Endothelial cell (in vitro differentiated cells): ENCODE measurements at places on chromosomes 13 and 19. TPM values are rescaled to one million over a fixed set of nuclear protein-coding genes. Genes with fewer than 3 reads are reported as not detected.

Gene CILP2
- total RNA-seq = 0.23 TPM

DNA sequence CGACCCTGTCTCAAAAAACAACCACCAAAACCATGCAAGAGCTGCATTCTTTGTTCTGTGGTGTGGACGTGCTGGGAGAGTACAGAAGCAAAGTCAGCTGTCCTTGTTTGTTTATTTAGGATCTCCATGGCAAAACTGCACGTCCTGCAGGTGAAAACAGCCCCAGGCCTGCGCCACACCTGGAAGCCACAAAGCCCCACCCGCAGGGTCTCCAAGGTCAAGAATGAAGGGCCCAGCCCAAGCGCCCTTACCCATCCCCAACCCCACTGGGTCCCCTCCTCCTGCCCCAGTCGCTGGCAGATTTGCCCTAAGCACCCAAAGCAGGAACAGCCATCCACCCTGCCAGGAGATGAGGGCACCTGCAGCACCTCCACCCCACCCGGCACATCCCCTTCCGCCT is 10.5 kb downstream of the MBD3 start:
- peaks cover 4% of the 10 kb centered on the region for H3K4me1 ChIP-seq
- no peak overlapping the region for H3K27ac ChIP-seq
- H3K36me3 ChIP-seq = peaks cover 19% of the 10 kb centered on the region
- H3K27me3 ChIP-seq = peaks cover 10% of the 10 kb centered on the region
- no peak overlapping the region for H3K4me3 ChIP-seq

DNA sequence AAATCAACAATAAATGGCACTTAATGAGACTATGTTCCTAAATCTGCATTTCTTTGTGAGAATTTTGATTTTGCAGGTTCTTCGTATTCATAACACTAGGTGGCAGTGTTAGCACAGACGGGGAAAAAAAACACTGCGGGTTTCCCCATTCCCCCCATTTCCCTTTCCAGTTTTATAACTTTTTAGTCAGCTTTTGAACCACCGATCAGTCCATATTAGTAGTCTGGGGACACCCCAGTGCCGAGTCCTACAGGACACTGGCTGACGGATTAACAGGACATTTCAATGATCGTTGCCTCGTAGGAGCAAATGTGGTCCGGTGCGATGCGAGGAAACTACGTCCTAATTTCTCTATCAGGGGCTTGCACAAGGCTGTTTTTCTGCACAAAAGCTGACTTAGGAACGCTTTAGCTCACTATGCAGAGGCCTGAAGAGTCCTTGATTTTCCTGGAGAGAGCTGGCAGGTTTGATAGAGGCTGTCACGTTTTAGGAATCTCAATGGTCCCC is 234.3 kb downstream of the LMO7 start:
- no peak for DNase-seq
- no peaks in the 10 kb centered on the region for H3K27me3 ChIP-seq
- H3K27ac ChIP-seq = no peak overlapping the region
- H3K4me3 ChIP-seq = no peak overlapping the region
- H3K36me3 ChIP-seq = no peaks in the 10 kb centered on the region
- H3K4me1 ChIP-seq = no peaks in the 10 kb centered on the region

DNA sequence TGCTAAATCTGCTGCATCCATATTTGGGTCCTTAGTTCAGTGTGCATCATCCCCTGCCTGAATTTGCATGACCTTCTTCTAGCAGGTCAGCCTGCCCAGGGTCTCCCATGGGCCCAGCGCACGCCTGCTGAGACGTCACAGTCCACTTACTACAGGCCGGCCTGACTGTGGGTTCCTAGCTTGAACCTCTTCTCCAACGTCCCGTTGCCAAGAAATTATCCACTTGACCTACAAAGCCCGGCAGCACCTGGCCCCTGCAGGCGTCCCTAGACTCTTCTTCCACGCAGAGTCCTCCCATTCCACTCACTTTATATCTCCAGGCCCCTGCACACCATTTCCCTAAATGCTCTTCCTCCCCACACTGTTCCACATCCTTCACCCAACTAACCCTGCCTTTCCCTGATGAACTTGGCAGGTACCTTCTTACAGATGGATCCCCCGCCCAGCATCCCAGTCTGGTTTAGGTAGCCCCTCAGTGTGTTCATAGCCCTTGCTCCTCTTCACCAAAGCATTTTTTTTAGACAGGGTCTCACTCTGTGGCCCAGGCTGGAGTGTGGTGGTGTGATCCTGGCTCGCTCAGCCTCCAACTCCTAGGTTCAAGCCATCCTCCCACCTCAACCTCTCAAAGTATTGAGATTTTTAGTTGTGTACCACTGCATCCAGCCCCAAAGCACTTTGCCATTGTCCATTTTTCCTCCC is 155.0 kb upstream of the SOX1 start:
- H3K4me3 ChIP-seq = no peak overlapping the region
- no peak overlapping the region for H3K27ac ChIP-seq
- H3K4me1 ChIP-seq = peaks cover 2% of the 10 kb centered on the region
- peaks cover 15% of the 10 kb centered on the region for H3K27me3 ChIP-seq

DNA sequence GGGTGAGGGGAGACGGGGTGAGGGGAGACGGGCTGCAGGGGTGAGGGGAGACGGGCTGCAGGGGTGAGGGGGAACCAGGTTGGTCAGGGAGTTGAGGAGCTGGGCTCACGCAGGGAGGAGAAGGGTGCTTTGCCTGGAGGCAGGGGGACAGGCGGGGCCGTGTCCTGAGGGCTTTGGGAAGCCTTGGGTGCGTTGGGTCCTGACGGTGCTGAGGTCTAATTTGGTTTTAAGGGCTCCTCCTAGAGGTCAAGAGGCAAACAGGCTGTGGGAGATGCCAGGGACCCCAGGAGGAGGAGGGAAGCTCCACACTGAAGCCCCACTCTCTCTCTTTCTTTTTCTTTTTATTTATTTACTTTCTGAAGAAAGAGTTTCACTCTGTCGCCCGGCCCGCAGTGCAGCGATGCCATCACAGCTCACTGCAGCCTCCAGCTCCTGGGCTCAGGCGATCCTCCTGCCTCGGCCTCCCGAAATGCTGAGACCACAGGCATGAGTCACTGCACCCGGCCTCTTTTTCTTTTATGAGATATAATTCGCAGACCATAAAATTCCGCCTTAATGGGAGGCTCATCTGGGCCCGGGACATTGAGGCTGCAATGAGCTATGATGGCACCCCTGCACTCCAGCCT is 9.3 kb upstream of the MISP start:
- no peak overlapping the region for H3K27ac ChIP-seq
- H3K36me3 ChIP-seq = peaks cover 4% of the 10 kb centered on the region
- peaks cover 10% of the 10 kb centered on the region for H3K27me3 ChIP-seq
- no peak overlapping the region for H3K4me3 ChIP-seq

Gene ZNF563
- total RNA-seq = 1.2 TPM

- no peak overlapping the region for H3K4me3 ChIP-seq
- DNase-seq = no peak
- H3K36me3 ChIP-seq = no peaks in the 10 kb centered on the region
- no peak overlapping the region for H3K27ac ChIP-seq
Measured at GRCh38 chr13:40344270-40345148, 321.9 kb downstream of the FOXO1 start.

DNA sequence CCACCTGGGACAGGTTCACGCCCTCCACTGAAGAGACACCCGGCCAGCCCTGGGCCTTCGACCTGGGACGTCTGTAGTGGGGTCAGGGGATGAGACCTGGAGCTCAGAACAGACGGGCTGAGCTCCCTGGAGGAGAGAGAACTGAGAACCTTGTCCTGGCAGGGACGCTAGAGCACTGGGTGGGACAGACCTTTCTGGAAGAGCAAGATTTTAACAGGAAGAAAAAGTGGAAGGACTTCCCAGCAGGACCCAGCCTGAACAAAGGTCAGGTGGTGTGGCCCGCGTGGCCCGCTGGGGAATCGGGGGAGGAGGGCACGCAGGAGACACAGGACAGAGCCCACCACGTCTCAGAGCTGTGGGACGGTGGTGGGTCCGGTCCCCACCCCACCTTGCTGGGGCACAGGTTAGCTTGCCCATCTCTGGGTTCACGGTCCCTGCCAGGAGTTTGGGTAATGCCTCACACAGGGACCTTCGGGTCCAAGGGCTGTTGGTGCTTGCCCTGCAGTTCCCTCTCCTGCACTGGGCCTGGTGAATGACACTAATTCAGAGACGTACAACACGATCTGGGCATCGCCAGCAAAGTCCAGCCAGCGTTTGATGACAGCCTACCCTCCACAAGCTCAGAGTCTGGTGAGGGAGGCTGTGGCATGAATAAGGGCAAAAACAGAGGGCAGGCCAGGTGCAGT is 1.2 kb upstream of the EFNA2 start:
- H3K27ac ChIP-seq = no peak overlapping the region
- H3K4me1 ChIP-seq = peaks cover 2% of the 10 kb centered on the region
- no peak for DNase-seq

DNA sequence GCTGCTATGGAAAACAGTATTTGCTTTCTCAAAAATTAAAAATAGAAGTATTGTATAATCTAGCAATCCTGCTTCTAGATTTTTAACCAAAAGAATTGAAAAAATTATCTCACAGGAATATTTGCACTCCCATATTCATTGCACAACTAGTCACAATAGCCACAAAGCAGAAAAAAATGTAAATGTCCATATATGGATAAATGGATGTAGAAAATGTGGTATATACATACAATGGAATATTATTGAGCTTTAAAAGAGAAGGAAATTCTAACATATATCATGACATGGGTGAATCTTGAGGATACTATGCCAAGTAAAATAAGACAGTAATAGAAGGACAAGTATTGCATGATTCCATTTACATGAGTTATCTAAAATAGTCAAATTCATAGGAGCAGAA is 2753.0 kb downstream of the PCDH9 start:
- no peak overlapping the region for H3K27ac ChIP-seq
- no peak overlapping the region for H3K4me3 ChIP-seq
- DNase-seq = no peak
- H3K27me3 ChIP-seq = no peaks in the 10 kb centered on the region
- H3K4me1 ChIP-seq = no peaks in the 10 kb centered on the region

Gene ZNF470
- 5.7 TPM for total RNA-seq

GRCh38 chr19:30564551-30565011 is 192.4 kb downstream of the ZNF536 start:
- H3K27me3 ChIP-seq = peaks cover 4% of the 10 kb centered on the region
- H3K27ac ChIP-seq = no peak overlapping the region
- H3K4me3 ChIP-seq = no peak overlapping the region
- H3K36me3 ChIP-seq = no peaks in the 10 kb centered on the region
- peaks cover 11% of the 10 kb centered on the region for H3K4me1 ChIP-seq

Gene ZNF541
- not detected for total RNA-seq

Gene SELENOV
- 2.9 TPM for total RNA-seq

Gene PTPRH
- not detected for total RNA-seq

GRCh38 chr19:56819166-56819565 is 21.4 kb downstream of the PEG3 start:
- H3K27me3 ChIP-seq = no peaks in the 10 kb centered on the region
- H3K4me3 ChIP-seq = no peak overlapping the region
- no peak for DNase-seq
- no peaks in the 10 kb centered on the region for H3K4me1 ChIP-seq
- peaks cover 38% of the 10 kb centered on the region for H3K36me3 ChIP-seq
- no peak overlapping the region for H3K27ac ChIP-seq

- peaks cover 10% of the 10 kb centered on the region for H3K4me1 ChIP-seq
- H3K27me3 ChIP-seq = peaks cover 6% of the 10 kb centered on the region
- no peak overlapping the region for H3K4me3 ChIP-seq
- H3K36me3 ChIP-seq = no peaks in the 10 kb centered on the region
- H3K27ac ChIP-seq = no peak overlapping the region
- peak; percentile 61 for DNase-seq
Measured at GRCh38 chr13:24220086-24220703, 59.7 kb downstream of the SPATA13 start.

GRCh38 chr19:18107235-18107634 is 9.7 kb downstream of the MAST3 start:
- H3K4me1 ChIP-seq = peaks cover 9% of the 10 kb centered on the region
- peaks cover 4% of the 10 kb centered on the region for H3K36me3 ChIP-seq
- H3K27me3 ChIP-seq = peaks cover 14% of the 10 kb centered on the region
- DNase-seq = no peak

- H3K36me3 ChIP-seq = peaks cover 9% of the 10 kb centered on the region
- peak within 1 kb of the TSS; percentile 64 for H3K27ac ChIP-seq
- peaks cover 13% of the 10 kb centered on the region for H3K27me3 ChIP-seq
- H3K4me3 ChIP-seq = peak within 1 kb of the TSS; percentile 90
- no peaks in the 10 kb centered on the region for H3K4me1 ChIP-seq
Measured at GRCh38 chr19:460877-461720, at the start of gene SHC2. SHC2 (minus strand) TSS chr19:461033; CDS start chr19:460996, 37 bp downstream.

Gene CD33
- total RNA-seq = 21.7 TPM

Gene FCHO1
- 2.7 TPM for total RNA-seq

DNA sequence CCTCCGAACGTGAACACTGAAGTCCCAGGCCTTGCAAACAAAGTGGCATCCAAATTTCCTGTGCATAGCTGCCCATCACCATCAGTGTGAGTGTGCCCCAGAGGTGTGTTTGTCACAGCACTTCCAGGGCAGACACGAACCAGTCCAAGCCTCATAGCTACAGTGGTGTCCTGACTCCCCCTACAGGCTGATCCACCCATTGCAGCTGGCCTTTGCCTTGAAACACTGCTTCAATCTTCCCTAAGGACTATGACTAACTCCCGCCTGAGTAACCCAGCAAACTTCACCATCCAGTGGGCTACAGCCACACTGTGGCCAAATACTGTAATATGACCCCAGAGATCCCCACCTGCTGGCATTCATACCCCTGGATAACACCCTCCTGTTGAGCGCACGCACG is 3.9 kb downstream of the ZNF266 start:
- H3K4me1 ChIP-seq = peaks cover 4% of the 10 kb centered on the region
- peaks cover 3% of the 10 kb centered on the region for H3K27me3 ChIP-seq
- peak; percentile 18 for DNase-seq
- H3K4me3 ChIP-seq = peak overlapping the region; percentile 24

Gene F10
- total RNA-seq = 0.23 TPM

GRCh38 chr19:47464675-47465419 is 6.8 kb downstream of the SLC8A2 start:
- no peak for DNase-seq
- no peaks in the 10 kb centered on the region for H3K4me1 ChIP-seq
- H3K27ac ChIP-seq = no peak overlapping the region
- H3K36me3 ChIP-seq = no peaks in the 10 kb centered on the region

Gene CSNK1G2
- total RNA-seq = 110 TPM

Gene SLC15A1
- total RNA-seq = 0.10 TPM

DNA sequence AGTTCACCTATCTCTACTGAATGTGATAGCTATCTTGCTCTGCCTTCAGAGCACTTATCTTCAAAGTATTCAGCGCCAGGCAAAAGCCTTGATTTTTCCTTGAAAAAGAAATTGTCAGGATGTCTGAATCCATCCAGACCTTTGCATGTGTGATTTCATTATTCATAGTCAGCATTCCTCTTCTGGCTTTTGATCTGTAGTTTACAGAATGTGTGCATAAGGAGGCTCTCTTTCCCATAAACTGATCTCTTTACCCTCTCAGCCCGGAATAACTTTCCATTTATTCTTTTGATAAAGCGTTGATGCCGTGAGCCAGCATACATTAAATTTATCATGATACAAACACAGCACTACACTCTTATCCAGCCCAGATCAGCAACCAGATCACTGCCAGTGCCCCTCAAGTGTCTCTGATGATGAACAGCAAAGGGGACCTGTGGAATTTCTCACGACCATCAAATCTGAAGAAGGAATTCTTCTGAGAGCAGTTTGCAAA is 130.8 kb downstream of the DNAJC15 start:
- no peak overlapping the region for H3K27ac ChIP-seq
- no peak for DNase-seq
- H3K4me3 ChIP-seq = no peak overlapping the region
- H3K4me1 ChIP-seq = no peaks in the 10 kb centered on the region

Gene EFNB2
- 353 TPM for total RNA-seq

GRCh38 chr13:32932376-32932775 is 83.8 kb upstream of the KL start:
- H3K4me3 ChIP-seq = no peak overlapping the region
- H3K27ac ChIP-seq = no peak overlapping the region
- DNase-seq = no peak
- H3K4me1 ChIP-seq = peaks cover 13% of the 10 kb centered on the region
- H3K36me3 ChIP-seq = no peaks in the 10 kb centered on the region
